ENCODE measurements at places on chromosomes 12 and 14.

DNA sequence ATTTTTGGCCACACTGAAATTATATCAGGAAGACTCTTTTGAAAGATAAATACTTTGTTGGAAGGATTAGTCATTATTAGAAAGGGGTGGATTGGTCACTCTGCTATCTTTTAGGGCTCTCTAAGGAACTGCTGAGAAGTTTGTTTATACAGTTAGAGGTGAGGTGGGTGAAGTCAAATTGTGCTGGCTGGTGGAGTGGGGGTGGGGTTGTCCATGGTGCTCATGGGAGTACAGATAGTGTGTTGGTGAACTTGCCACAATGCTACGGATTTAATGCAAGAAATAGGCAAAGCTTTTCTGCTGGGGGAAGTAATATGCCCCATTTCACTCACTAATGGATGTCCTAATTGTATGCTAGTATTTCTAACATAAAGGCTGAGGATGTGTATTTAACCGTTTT, 35.8 kb downstream of the SUSD6 start:
- DNase-seq = no peak

DNA sequence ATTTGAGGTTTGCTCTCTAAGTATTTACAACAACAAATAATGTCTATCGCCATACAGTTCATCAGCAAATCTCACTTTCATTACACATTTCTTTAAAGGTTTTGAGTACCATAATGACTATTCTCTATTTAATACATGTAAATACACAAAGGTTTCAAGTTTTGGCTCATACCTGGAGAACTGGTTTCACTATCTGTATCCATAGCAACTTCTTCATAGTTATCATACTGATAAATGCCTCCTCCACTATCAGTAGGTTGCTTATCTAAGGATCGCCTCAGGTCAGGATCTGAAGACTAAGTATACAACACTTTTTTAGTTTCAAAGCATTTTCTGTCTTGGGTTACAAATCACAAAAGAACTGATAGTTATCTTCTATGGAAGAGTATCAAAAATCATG, 21.4 kb downstream of the ZFC3H1 start:
- no peak for DNase-seq

GRCh38 chr12:51222461-51222860, 4.6 kb upstream of the POU6F1 start:
- DNase-seq = no peak

GRCh38 chr12:4270831-4271716, 2.5 kb upstream of the CCND2 start:
- peak; percentile 45 for DNase-seq

All from central memory CD4-positive, alpha-beta T cell (primary cell).